ENCODE measurements at places on chromosomes 6 and 20.

DNA sequence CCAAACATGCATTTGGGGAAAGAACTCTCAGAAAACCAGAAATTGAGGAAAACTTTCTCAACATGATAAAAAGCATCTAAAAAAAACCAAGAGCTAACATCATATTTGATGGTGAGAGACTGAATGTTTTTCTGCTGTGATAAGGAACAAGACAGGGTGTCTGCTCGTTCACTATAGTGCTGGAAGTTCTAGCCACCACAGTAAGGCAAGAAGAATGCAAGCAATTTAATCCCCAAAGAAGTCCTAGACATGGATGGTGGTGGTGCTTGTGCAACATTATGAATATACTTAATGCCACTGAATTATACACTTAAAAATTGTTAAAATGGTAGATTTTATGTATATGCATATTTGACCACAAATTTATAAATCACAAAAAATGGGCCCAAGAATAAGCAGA, 53.4 kb downstream of the LYRM2 start:
- no peak for DNase-seq

GRCh38 chr6:1348675-1349074, 36.8 kb downstream of the FOXQ1 start:
- no peak for DNase-seq

DNA sequence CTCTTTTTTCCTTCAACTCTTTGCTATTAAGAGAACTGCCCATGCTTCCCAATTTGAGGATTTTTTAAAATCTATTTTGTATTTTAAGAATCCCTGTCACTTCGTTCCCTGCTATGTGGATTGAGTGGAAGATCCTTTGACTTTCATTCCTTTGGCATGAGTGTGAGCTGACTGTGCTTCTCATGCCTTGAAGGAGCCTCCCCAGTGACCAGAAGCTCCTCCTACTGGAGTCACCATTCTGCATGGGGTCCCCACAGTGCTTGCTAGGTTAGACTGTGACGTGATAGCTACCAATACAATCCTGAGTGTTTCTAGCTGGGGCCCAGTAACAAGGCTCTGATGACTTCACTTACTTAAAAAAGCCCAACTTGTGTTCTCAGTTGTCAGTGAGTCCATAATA, 104.4 kb upstream of the LAMP5 start:
- no peak for DNase-seq

GRCh38 chr20:46984405-46984804, 89.8 kb downstream of the EYA2 start:
- no peak for DNase-seq

DNA sequence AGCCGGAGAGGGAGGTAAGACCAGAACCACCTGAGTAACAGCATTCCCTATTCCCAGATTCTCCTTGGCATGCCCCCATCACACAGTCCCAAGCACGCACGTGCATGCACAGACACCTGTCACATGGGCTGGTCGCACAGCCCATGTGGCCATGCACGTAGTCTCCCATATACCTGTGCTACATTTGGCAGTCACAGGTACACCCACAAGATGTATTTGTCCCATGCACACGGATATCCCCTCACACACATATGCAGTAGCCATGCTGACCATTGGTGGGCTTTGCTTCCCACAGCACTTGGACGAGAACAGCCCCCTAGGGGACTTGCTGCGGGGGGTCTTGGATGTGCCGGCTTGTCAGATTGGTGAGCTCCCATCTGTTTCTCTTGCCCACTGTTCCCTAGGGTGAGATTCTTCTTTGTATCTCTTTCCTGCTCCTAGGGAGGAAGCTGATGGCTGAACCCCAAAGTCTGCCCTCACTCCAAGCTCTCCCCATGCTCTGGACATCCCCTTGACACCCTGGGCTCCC, 31.9 kb downstream of the PLCG1 start:
- DNase-seq = no peak
